Stimulated activated CD4-positive, alpha-beta T cell treated with anti-CD3 and anti-CD28 coated beads, Interleukin-15, amount 100 ng/mL, for 48 hours (primary cell): ENCODE measurements at places on chromosomes 4 and X.

- no peak for DNase-seq
Observed at GRCh38 chr4:159018062-159018629, 84.7 kb upstream of the RAPGEF2 start.

DNA sequence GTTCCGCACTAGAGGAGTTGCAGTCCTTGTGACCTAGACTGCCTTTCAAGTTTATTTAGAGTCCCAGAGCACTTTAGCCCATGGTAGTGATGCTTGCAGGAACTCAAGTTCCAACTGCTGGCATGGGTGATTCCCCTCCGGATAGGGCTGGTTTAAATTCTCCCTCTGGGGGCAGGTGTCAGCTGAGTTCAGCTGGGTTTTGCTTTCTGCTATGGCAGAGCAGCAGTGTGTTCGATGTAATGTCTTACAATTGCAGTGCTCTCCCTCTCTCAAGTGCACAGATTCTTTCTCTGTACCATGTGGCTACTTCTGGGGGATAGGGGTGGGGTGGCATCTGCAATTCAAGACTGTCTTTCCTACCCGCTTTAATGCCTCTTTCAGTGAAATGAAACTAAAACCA, 164.8 kb upstream of the ZIC3 start:
- DNase-seq = no peak

DNA sequence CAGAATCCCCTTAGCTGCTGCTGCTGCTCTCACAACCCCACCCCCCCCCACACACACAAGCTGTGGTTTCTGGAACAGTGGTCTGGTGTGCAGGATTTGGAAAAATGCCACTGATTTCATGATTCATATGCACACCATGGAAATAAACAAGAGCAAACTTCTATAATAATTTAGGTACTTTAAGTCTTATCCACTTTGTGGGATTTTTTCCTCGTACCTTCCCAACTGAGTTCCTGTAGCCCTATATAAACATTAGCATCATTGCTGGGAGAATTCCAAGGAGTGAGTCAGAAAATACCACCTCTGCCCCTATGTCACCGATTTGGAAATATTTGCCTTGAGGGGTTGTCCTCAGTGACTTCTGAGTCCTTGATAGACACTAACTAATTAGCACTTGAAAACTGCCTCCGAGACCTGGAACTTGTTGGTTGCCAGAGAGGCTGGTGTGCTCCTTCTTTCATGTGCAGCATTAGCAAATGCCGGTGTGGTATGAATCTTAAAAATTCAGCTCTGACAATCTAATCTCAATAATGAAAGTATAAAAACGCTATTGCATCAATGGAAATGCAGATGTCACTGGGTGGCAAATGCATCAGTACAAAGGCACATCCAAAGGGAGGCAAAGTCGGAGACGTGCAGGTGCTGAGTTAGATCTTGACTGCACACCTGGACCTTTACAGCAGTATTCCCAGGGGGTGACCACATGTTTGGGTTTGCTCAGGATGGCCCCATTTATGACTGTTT, 61.8 kb downstream of the CPE start:
- DNase-seq = no peak

GRCh38 chr4:153221783-153222706, 17.8 kb downstream of the TRIM2 start:
- DNase-seq = no peak

DNA sequence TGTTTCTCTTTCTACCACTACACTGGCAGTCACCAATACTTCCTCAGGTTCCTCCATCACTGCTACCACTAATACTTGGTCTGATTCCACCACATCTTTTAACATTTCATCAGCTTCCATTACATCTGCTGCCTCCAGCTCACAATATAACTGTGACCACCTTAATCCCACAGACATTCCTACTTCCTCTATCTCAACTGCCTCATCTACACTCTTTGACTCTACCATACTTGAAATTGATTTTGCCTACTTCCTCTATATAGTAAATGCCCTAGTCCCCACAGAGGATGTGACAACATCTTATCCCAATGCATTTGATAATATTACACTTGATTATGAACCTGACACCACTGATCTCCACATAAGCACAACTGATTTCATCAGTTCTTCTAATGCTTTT, 29.0 kb downstream of the OPRPN start:
- DNase-seq = no peak

- DNase-seq = no peak
Observed at GRCh38 chr4:144351306-144351705, 210.8 kb upstream of the GYPA start.

GRCh38 chr4:79425586-79425985, 17.6 kb upstream of the GK2 start:
- DNase-seq = no peak

- no peak for DNase-seq
Observed at GRCh38 chrX:14027511-14028019, 2.1 kb downstream of the GEMIN8 start.

DNA sequence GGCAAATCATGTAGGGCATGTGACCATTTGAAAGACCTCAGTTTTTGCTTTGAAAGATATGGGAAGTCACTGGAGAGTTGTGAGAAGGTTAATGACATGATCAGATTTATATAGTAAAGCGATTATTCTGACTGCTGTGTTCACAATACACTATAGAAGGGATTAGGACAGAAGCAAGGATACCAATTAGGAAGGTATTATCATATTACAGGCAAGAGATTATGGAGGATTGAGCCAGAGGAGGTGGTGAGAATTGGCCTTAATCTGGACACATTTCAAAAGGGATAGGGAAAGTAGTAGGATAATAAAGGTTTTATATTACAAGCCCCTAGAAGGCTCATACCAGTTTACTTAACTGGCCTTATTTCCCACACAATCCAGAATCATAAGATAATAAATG, 124.9 kb upstream of the POF1B start:
- DNase-seq = no peak

DNA sequence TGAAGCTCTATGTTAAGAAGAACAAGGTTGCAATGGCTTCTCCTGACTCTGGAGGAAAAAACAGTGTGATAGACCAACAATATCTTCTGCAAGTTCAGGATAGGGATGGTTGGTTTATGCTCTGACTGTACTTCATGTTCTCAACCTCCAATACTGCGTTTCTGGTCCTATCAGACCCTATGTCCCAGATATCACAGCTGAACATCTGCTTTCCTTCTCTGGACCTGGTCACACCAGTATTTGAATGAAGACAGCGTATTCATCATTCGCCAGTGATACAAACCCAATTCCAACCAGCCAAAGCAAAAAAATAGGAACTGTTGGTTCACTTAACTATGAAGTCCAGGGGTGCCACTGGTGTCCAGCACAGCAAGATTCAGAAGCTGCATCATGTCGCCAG, 124.5 kb upstream of the KLF3 start:
- DNase-seq = no peak

- DNase-seq = no peak
Observed at GRCh38 chrX:15694941-15695451, 30.4 kb upstream of the CLTRN start.

DNA sequence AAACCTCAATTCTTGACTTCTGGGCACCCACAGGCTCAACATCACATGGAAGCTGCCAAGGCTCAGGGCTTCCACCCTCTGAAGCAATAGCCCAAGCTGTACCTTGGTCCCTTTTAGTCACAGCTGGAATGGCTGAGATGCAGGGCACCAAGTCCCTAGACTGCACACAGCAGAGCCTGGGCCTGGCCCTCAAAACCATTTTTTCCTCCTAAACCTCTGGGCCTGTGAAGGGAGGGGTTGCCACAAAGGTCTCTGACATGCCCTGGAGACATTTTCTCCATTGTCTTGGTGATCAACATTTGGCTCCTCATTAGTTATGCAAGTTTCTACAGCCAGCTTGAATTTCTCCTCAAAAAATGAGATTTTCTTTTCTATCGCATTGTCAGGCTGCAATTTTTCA, 382.7 kb upstream of the RASGEF1B start:
- DNase-seq = no peak
